Gastroesophageal sphincter (tissue), 4 donors: ENCODE measurements at places on chromosomes 1 and 21.

DNA sequence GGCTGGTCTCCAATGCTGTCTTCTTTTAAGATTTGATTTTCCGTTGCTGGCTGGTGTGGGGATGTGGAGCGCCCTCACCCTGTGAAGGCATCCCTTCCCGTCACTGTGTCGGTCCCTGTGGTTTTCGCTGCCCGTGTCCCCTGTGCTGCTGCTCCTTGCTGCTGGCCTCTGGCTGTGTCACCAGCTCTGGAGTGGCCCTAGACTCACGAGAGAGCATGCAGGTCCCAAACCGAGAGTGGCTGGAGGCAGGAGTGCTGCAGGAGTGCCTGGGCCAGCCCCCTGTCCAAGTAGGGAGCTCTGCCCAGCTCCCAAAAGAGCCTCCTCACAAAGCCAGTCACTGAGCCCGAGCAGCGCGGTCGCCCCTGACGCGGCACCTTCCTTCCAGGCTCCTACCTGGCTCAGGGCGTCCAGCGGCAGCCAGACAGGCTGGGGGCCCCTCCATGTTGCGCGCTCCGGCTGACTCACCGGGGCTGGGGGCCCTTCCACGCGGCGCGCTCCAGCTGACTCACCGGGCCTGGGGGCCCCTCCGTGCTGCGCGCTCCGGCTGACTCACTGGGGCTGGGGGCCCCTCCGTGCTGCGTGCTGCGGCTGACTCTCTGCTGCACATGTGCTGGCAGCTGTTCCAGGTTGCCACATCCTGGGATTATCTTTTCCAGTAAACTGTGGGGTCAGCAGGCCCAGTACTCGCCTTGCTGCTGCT lies 106.7 kb upstream of the COL6A1 start:
- no peak overlapping the region for H3K27ac ChIP-seq
- peaks cover 37% of the 10 kb centered on the region for H3K27me3 ChIP-seq
- H3K4me3 ChIP-seq, result no peak overlapping the region
- ATAC-seq, result peak; percentile 81
- peaks cover 7% of the 10 kb centered on the region for H3K4me1 ChIP-seq

DNA sequence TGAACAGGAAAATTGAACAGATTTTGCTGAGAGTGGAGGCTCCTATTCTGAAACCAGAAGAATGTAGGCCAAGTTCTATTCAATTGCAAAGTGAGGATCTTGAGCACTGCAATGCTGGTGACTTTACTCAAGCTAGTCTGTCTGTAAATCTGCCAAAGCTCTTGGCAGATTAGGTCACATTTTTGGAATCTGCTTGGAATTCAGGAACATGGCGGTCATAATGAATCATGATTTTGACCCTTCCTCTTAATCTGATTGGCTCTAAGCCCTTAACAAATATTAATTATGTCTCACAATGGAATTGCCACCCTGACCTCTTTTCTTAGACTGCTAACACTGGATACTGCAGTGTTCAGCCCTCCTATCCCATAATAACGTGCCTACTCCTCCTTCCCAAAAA lies 7.2 kb upstream of the GNG12 start:
- H3K27me3 ChIP-seq, result no peaks in the 10 kb centered on the region
- ATAC-seq, result peak; percentile 76
- H3K36me3 ChIP-seq, result no peaks in the 10 kb centered on the region
- peaks cover 2% of the 10 kb centered on the region for H3K4me1 ChIP-seq
- peak overlapping the region; percentile 38 for H3K27ac ChIP-seq
- no peak overlapping the region for H3K4me3 ChIP-seq

- no peaks in the 10 kb centered on the region for H3K27me3 ChIP-seq
- no peaks in the 10 kb centered on the region for H3K36me3 ChIP-seq
- no peak overlapping the region for H3K4me3 ChIP-seq
- no peak overlapping the region for H3K27ac ChIP-seq
Measured at GRCh38 chr1:48115835-48116234, 106.7 kb upstream of the SLC5A9 start.

DNA sequence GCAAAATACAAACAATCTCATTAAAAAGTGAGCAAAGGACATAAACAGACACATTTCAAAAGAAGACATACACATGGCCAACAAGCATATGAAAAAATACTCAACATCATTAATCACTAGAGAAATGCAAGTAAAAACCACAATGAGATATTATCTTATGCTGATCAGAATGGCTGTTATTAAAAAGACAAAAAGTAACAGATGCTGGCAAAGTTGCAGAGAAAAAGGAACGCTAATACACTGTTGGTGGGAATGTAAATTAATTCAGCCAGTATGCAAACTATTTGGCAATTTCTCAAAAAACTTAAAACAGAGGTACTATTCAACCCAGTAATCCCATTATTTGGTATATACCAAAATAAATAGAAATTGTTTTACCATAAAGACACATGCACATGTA lies 32.2 kb upstream of the TNFSF18 start:
- no peaks in the 10 kb centered on the region for H3K4me1 ChIP-seq
- H3K4me3 ChIP-seq, result no peak overlapping the region
- H3K36me3 ChIP-seq, result no peaks in the 10 kb centered on the region
- H3K27me3 ChIP-seq, result no peaks in the 10 kb centered on the region

DNA sequence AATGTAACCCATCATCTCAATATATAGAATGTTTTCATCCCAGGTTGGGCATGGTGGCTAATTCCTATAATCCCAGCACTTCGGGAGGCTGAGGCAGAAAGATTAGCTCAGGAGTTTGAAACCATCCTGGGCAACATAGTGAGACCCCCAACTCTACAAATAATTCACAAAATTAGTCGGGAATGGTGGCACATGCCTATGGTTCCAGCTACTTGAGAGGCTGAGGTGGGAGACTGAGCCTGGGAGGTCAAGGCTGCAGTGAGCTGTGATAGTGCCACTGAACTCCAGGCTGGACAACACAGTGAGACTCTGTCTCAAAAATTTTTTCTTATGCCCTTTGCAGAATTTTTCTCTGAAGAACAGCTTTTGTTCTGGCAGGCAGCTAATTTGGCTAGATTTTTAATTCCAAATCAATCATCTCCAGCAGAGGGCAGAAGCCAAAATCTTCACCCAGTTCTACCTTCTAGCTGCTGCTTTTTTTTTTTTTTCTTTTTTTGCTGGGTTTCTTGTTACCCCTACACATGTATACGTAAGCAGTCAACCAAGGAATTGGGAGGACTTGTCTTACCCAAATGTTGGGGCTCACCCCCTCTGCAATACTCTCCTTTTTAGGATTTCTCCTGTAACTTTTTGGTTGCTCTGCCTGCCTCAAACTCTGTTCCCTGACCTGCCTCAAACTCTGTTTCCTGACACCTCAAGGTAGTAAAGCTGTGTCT lies 2.7 kb upstream of the RAD54L start:
- H3K4me3 ChIP-seq, result no peak overlapping the region
- H3K27me3 ChIP-seq, result no peaks in the 10 kb centered on the region
- H3K27ac ChIP-seq, result no peak overlapping the region
- H3K36me3 ChIP-seq, result no peaks in the 10 kb centered on the region

DNA sequence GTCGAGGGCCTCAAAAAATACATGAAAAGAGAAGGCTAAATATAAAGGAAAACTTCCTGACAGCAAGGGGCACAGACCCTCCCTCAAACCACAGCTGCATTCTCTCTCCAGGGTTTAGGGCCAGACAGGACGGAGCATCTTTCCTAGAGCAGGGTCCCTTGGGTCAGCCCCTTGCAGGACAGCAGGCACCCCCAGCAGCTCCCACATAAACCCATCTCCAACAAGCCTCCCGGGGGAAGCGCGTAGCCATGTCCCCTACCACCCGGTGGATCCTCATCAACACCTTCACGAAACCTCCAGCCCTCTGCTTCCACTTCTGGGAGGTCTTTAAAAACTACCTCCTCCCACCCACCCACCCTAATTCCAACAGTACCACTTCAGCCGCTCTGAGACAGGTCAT lies 59.5 kb downstream of the CD46 start:
- ATAC-seq, result no peak
- H3K36me3 ChIP-seq, result peaks cover 2% of the 10 kb centered on the region
- H3K4me3 ChIP-seq, result peak overlapping the region; percentile 80
- peak overlapping the region; percentile 97 for H3K27ac ChIP-seq
- peaks cover 100% of the 10 kb centered on the region for H3K4me1 ChIP-seq
- no peaks in the 10 kb centered on the region for H3K27me3 ChIP-seq

- peaks cover 4% of the 10 kb centered on the region for H3K4me1 ChIP-seq
- H3K4me3 ChIP-seq, result peak overlapping the region; percentile 97
- no peaks in the 10 kb centered on the region for H3K27me3 ChIP-seq
- ATAC-seq, result no peak
- H3K27ac ChIP-seq, result peak overlapping the region; percentile 99
Measured at GRCh38 chr1:61740751-61741700, 1.3 kb upstream of the PATJ start.

GRCh38 chr1:157030728-157031127 lies 14.8 kb downstream of the ARHGEF11 start:
- peaks cover 7% of the 10 kb centered on the region for H3K4me1 ChIP-seq
- H3K4me3 ChIP-seq, result no peak overlapping the region
- no peak overlapping the region for H3K27ac ChIP-seq
- no peak for ATAC-seq

DNA sequence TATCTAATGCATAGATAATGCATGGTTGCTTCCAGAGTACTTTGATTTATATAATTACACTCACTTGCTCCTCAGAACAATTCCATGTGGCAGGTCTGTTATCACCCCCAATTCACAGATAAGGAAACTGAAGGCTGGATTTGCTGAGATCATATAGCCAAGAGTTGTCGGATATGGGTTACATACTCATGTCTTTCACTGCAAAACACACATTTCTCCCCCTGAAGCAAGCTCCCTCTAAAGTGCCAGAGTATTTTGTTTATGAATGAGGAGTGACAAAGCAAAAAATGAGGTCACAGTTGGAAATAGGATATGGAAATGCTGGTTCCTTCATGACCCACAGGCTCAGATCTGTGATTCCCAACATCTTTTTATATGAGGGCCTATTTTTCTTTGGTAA lies 134.2 kb downstream of the ROR1 start:
- ATAC-seq, result no peak
- no peaks in the 10 kb centered on the region for H3K4me1 ChIP-seq
- no peak overlapping the region for H3K4me3 ChIP-seq
- H3K27ac ChIP-seq, result no peak overlapping the region

DNA sequence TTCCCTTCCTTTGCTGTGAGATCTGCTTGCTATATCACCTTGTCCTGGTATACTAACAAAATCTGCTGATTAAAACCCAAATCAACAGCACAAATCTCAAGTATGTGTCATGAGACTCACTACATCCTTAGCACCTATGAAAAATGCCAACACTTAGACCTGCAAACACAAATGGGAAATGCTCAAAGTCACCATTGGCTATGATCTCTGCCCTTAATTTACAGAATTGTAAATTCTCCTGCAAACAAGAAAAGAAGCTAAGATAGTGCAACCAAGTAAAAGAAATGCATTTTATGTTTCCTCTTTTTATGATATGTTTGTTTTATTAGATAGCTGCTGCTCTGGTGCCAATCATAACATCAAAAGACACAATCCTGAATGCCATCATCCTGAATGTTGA lies 80.8 kb downstream of the DISC1 start:
- peaks cover 10% of the 10 kb centered on the region for H3K27me3 ChIP-seq
- no peaks in the 10 kb centered on the region for H3K36me3 ChIP-seq
- ATAC-seq, result no peak

DNA sequence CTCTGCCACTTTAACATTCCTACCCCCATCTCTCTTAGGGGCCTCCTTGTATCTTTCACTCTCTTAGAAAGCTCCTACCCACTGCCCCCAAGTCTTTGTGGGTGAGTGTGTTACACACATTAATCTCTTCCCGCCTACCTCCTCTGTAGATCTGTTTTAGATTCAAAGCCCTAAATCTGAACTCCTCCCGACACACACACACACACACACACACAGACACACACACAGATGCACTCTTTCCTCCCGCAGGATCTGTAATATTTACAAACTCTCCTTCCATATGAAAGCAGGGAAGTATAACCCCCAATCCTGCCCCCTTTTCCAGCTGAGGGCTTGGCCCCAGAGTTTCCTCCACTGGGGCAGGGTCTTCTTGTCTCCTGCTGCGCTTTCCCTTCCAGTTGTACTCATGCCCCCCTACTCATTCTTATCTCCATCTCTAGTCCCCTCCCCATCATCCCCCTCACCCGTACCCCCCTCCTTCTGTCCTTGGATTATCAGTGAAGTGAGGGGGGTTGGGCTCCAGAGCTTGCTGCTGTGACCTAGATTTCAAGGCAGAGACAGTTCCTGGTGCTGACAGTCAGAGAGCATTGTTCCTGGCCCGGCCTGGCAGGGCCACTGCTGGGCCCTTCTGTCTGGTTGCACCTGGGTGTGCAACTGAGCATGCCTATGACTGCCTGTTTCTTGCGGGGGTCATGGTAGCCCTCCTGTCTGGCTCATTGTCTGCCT lies 4.3 kb downstream of the PEA15 start:
- H3K36me3 ChIP-seq, result no peaks in the 10 kb centered on the region
- no peaks in the 10 kb centered on the region for H3K27me3 ChIP-seq
- H3K27ac ChIP-seq, result peak overlapping the region; percentile 96
- peaks cover 18% of the 10 kb centered on the region for H3K4me1 ChIP-seq

DNA sequence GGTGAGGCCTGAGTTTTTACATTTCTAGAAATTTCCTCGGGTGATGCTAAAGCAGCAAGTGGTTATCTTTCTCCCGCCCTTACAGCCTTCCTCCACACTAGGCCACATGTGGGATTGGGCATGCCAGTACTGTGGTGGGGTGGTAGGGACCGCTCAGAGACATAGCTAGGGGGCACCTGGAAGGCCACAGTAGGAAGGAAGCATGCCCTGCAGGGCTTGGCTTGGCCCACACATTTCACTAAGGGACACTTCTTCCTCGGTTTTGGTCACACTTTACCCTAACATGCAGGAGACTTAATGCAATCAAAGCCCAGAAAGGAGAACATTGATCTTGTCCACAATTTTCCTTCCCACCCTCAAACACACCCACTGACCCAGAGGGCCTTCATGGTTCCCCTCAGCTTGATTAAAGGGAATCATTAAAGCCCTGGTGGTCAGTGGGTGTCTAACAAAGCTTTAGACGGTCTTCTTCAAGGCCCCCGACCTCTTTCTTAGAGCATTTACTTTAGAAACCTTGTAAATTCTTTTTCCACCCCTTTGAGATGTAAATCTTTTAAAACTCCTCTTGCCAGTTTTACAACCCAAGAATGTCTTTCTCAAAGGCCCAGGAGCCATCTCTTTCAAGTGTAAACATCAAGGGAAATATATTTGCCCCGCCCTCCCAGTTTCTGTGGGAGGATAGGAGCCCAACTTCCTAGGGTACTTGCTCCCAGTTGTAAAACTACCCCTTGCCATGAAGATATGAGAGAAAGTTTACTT lies 246.4 kb upstream of the PTBP2 start:
- H3K27me3 ChIP-seq, result no peaks in the 10 kb centered on the region
- no peak overlapping the region for H3K27ac ChIP-seq
- H3K36me3 ChIP-seq, result no peaks in the 10 kb centered on the region
- ATAC-seq, result no peak
- H3K4me1 ChIP-seq, result no peaks in the 10 kb centered on the region

- H3K27me3 ChIP-seq, result no peaks in the 10 kb centered on the region
- H3K4me3 ChIP-seq, result peak overlapping the region; percentile 52
- H3K36me3 ChIP-seq, result no peaks in the 10 kb centered on the region
Measured at GRCh38 chr1:26234644-26235370, 807 bp downstream of the CEP85 start.

GRCh38 chr1:245599371-245600174 lies 444.8 kb downstream of the KIF26B start:
- peak overlapping the region; percentile 22 for H3K27ac ChIP-seq
- H3K4me1 ChIP-seq, result no peaks in the 10 kb centered on the region
- no peaks in the 10 kb centered on the region for H3K27me3 ChIP-seq

GRCh38 chr1:238152119-238152518 lies 261.4 kb upstream of the ZP4 start:
- no peaks in the 10 kb centered on the region for H3K36me3 ChIP-seq
- no peaks in the 10 kb centered on the region for H3K4me1 ChIP-seq
- no peaks in the 10 kb centered on the region for H3K27me3 ChIP-seq
- no peak overlapping the region for H3K27ac ChIP-seq

- H3K27me3 ChIP-seq, result no peaks in the 10 kb centered on the region
- H3K4me3 ChIP-seq, result no peak overlapping the region
- ATAC-seq, result no peak
- no peak overlapping the region for H3K27ac ChIP-seq
- no peaks in the 10 kb centered on the region for H3K4me1 ChIP-seq
Measured at GRCh38 chr1:217897100-217897499, 266.0 kb downstream of the SPATA17 start.
